ENCODE measurements at places on chromosomes 12 and 14.

DNA sequence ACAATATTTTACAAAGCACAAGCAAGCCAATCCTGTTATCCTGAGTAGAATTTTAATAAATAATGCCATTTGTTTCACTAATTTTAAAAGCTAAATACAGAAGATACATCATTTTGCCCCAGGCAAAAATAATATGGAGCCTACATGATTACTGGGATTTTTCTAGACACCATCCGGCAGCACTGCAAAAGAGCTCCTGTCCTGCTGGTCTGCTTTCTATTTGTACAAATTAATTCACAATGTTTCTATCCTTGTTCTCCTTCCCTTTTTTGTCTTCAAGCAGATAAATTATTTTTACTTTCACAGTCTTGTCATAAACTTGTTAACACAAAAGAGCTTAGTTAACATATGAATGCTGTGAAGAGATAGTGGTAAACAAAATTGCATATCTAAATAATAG is 4.6 kb downstream of the SIX1 start:
- DNase-seq: no peak

DNA sequence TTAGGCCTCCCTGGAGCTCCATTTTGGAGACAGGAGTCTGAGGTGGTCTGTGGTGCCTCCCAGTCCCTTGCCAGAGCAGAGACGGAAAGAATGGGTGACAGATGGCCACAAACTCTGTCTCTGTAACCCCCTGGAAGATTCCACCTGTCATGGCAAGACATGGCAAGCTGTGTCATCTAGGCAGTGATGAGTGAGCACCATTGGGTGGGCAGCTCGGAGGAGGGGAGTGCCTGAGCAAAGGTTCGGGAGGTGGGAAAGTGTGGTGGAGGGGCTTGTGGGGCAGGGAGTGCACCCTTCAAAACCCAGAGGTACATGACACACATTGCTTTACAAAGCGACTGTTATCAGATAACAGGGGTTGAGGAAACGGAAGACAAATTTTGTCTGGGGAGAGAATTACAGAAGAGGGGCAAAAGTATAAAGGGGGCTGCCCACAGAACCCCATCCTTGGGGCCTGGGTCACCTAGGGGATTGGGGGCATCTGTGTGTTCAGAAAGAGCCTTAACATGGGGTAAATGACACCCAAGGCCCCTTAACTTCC is 3.5 kb downstream of the RIN3 start:
- DNase-seq: no peak

GRCh38 chr12:88579601-88580050 is 645 bp downstream of the KITLG start:
- DNase-seq: peak; percentile 65

- DNase-seq: peak; percentile 32
Observed at GRCh38 chr14:99125113-99125512, 146.9 kb downstream of the BCL11B start.

GRCh38 chr14:96693987-96694386 is 103.2 kb upstream of the VRK1 start:
- no peak for DNase-seq

DNA sequence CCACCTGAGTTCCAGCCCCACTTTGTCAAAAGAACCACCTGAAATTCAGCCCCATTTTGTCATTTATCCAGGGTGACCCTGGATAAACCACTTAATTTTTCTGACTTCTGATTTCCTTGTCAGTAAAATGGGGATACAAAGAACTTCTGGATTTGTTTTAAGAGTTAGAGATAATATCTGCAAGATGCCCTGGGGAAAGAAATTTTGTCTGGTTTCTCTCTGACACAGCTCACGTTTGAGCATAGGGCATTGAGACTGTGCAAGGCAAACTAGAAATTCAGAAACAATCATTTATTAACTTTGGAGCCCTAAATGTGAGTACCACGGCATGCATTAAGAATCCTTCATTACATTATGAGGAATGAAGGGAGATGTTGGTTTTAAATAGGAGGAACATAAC is 37.2 kb downstream of the TMTC2 start:
- no peak for DNase-seq

DNA sequence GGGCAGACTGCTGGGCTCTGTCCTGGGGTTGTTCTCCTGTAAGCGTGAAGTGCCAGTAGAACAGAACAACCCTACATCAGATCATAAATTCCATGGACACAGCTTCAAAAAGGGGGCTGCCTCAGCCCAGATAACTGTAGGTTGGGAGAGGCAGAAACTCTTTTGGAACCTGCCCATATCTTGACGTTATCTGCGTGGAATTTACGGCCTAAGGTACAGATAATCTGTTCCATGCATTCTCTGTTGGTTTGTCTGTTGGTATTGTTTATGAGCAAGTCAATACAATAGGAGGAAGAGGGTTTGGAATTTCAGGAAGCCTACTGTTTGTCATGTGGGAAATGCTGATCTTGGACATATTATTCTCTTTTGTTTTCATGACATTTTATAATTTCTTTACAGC is 36.7 kb downstream of the SLC25A47 start:
- no peak for DNase-seq

DNA sequence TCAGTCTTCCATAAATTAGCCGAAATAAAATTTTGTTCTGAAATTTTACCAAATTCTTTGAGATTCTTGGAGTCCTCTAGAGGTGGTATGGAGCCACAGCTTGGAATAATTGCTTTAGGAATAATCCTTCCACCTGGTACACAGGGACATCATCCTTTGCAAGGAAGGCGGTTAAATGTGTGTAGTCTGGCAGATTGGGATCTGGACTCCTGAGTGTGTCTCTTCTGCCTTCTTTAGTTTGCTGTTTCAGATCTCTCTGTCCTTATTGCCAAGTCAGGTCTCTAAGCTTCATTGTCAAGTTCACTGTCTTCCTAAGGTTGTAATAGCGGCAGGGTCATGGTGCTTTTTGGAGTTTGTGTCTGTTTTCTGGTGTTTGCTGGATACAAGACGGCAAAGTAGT is 393.9 kb upstream of the RGS6 start:
- no peak for DNase-seq

DNA sequence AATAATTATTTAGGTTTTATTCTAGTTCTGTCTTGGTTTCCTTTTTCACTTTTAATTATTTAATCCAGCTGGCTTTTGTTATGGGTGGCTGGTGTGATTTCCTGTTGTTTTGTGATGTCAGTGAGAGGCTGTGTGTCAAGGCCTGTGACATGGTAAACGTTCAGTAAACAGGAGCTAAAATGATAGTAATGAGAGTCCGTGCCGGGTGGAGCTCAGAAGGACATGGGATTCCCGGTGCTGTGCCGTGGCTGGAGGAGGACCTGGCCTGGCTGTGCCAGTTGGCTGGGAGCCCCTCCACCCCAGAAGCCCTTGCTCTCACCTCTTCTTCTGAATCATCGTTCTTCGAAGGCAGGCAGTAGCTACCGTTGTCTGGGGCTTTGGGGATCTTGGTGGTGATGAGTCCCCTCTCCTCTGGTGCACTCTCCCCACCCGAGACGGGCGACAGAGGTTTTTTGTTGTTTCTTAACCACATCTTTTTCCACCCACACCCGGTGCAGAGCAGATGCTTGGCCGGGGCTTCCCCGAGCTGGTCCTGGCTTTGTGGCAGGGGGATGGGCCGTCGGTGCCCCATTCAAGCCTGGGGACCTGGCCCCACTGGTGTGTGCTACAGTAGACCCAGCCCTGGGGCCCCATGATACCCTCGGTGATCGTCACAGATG is 29.1 kb downstream of the SH2B3 start:
- DNase-seq: no peak

DNA sequence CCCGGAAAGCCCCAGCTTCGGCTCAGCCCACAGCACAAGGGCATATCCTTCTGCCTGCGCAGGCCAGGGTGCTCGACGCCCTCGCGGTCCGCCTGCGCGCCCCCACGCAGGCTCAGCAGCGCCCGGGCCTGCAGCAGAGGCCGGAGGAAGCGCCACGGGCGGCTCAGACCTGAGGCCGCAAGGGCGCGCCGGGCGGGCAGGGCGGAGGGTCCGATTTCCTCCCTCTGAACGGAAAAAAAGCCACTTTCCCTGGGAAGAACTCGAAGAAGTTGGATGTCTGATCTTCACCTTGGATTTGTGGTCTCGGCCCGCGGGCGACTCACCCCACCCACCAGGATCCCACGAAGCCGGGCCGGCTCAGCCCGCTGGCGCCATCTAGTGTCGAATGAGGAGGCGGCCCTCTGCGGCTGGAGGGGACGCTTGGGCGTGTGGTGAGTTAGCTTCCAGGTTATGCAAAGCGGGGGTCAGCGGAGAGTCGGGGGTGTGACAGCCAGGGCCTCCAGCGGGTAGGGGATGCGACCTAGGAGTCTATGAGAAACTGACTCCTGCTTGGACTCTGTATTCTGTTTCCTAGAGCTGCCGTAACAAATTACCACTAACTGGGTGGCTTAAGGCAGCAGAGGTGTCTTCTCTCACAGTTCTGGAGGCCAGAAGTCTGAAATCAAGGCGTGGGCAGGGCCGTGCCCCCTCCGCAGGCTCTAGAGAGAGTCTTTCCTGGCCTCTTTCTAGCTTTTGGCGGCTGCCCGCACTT is 40.0 kb upstream of the SRSF5 start:
- DNase-seq: peak; percentile 90

GRCh38 chr12:99195474-99195873 is 452.1 kb upstream of the GARIN6 start:
- DNase-seq: no peak

GRCh38 chr12:28817524-28817923 is 331.6 kb upstream of the FAR2 start:
- DNase-seq: no peak

DNA sequence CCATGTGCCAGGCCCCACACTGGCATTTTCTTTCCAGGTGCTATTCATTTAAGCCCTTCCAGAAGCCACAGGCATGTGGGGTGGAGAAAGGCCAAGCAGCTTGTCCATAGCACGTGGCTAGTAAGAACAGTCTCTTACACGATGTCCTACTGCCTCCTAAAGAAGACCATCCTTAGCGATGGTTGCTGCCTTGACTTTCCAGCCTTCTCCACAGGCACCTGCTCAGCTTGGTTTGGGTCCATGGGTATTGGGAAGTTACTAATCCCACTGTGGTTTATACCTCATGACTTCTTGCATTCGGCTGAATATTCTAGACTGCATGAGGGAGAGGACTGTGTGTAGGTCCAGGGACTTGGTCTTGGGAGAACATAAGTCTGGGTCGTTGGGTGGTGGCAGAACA is 49.2 kb downstream of the NINJ2 start:
- no peak for DNase-seq

- DNase-seq: peak; percentile 84
Observed at GRCh38 chr12:63151623-63152320, 771 bp upstream of the AVPR1A start.

- DNase-seq: no peak
Observed at GRCh38 chr12:121828306-121828705, 24.5 kb downstream of the SETD1B start.

GRCh38 chr12:23099104-23099503 is 474.1 kb downstream of the ETNK1 start:
- DNase-seq: peak; percentile 50

GRCh38 chr14:79701371-79701770 is 509.9 kb downstream of the DIO2 start:
- no peak for DNase-seq

DNA sequence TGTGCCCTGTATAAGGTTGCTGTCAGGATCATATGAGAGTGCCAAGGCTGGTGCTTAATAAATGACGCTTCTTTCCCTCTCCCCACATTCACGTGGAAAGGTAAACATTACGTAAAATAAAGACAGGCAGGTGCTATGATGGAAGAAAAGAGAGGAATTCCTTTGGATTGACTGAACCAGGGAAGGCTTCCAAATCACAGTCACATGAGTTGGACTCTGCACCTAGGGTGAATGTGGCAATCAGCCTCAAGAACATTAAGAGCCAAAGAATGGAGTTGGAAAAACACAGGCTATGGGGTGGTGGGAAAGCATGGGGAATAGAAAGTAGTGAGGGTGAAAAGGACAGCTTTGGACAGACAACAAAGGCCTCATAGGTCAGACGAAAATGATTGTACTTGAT is 473.1 kb downstream of the VRK1 start:
- no peak for DNase-seq

DNA sequence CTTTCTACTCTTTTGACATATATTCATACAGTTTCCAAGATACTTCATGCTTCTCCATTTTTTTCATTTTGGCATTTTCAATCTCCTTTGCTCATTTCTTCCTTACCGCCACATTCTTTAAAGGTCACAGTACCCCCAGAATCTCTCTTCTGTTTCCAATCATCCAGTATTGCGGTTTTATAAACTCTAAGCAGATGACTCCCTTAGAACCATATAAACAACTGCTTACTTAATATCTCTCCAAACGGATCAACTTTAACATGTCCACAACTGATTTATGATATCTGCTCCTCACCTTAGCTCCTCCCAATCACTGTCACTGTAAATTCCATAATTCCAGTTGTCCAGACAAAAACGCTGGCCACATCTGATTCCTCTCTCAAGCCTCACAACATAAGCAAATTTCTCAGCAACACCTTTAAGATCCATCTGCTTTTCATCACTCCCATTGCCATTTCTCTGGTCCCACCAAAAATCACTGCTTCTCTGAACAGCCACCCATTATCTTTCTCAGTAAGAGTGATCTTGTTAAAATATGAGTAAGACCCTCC is 49.6 kb downstream of the HNRNPC start:
- no peak for DNase-seq

DNA sequence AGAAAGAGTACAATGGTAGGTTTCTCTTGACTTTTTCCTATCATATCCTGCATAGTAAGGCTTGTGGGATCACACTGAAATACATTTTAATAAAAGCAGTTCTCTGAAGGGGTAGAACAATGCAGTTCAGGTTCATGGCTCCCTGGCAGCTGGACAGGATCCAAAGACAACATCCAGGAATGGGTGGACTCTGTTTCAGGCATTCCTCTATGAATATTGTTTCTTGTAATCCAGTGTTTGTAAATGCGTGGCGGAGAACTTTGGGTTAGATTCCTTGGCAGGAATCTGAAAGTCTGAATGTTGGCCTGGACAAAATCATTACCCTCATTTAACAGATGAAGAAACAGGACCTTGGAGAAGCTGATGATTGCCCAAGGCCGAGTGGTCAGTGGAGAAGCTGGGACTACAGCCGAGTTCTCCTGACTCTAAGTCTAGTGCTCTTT is 43.5 kb downstream of the SYNE2 start:
- DNase-seq: no peak

- no peak for DNase-seq
Observed at GRCh38 chr12:26749781-26750180, 83.2 kb downstream of the ITPR2 start.

GRCh38 chr14:77044783-77045237 is 16.3 kb upstream of the IRF2BPL start:
- no peak for DNase-seq

- no peak for DNase-seq
Observed at GRCh38 chr14:69479696-69480095, 4.8 kb upstream of the PLEKHD1 start.

Measured in ecto neural progenitor cell (in vitro differentiated cells).